ENCODE measurements at places on chromosomes 16 and 17.

DNA sequence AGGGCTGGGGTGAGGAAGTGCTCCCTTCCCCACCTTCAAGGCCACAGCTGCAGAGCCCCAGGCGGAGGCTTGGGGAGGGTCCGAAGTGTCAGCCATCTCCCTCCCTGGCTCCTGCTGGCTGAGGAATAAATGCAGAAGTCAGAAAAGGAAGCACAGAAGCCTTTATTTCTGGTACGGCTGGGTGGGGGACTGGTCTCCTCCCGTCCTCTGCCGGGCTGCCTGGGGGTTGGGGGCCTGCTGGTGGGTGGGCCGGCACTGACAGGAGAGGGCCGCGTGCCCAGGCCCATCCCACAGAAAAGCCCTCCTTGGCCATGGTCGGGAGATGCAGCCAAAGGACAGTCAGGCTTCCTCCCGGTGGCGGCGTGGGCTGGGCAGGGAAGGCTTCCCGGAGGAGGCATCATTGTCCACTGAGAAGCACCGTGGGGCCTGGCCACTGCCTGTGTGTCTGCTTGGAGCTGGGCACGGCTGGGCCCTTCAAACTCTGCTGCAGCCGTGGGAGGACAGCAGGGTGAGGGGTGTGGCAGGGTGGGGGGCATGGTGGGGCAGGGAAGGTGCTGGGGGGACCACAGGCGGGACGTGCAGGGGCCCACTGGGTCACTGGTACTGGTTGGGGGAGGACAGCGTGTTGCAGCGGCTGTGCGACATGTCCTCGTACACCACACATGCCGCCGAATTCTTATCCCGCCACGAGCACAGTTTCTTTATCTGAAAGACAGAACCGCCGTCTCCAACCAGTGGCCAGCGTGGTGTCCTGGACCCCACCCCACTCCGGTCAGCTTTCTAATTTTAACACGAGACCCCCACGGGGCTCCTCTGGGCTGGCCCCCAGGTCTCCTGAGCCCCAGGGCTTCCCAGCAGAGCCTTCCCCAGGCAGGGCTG is 2.4 kb downstream of the CD7 start:
- DNase-seq = no peak

- no peak for DNase-seq
Measured at GRCh38 chr17:48055531-48056245, 7.5 kb downstream of the NFE2L1 start.

DNA sequence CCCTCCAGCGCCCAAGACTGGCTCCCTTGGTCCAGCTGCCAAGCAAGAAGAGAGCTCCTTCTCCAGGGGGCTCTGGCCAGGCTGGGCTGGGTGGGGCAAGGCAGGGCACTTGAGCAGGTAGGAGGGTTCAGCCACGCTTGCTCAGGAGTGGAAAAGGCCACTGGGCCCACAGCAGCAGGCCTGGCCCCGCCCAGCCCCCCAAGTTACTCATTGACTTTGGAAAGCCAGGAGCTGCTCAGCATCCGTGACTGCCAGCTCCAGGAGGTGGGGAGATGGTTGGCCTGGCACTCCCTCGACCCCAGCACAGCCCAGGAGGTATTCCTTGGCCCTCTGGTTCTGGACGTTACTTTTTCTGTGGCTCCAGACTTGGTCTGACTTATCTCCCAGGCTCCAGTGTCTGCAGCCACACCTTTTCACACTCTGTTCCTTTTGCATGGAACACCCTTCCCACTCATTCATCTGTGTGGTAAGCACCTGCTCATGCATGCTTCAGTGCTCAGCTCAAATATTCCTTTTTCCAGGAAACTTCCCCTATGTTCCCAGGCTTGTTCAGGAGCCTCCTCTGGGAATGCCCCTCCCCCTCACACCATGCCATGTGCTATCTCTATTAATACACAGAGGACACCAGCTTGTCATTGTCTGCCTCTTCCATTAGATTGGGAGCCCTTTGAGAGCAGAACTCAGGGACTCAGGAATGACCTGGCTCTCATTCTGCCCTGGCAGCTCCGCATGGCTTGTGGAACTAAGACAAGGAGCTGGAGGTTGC is at the start of gene CDH16:
TSS of gene CDH16 (minus strand) at position 83 of the 766 bp plus-strand sequence. CDS start 820 bp downstream, outside the sequence.
- no peak for DNase-seq

DNA sequence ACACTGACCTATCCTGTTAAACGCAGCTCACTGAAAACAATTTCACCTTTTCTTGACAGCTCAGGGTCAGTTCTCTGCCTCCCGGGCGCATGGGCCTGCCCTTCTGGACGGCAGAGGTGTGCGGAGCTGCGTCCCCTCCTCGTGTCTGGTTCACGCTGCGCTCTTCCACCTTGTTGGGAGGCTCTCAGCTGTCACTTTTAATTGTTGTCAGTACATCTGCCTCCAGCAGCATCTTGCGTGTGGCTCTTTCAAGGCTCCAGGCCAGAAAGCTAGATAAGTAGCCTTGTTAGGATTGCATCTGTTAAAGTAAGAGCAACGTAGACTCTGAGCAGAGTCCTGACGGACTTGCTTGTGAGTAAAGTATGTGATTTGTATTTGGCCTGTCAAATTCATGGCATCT is 59.4 kb downstream of the MGAT5B start:
- DNase-seq = no peak

DNA sequence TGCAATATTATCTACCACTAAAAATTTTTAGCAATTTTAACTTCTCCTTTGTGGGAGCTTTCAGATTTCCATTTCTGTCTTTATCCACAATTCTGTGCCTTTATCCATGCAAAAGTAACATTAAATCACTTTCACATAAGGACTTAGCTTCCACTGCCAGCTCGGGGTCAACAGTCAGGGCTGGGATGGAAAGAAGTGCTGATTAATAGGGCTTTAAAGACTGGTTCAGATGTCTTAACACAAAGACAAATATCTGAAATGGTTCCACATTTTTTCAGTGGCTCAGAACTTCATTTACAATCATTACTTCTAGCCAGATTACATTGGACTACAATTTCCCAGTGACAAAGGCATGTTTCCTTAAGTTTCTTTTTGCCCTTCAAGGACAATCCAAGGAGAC is 191.8 kb upstream of the CPHXL start:
- DNase-seq = no peak

- DNase-seq = peak; percentile 55
Measured at GRCh38 chr17:31487648-31488263, 96.3 kb downstream of the RAB11FIP4 start.

DNA sequence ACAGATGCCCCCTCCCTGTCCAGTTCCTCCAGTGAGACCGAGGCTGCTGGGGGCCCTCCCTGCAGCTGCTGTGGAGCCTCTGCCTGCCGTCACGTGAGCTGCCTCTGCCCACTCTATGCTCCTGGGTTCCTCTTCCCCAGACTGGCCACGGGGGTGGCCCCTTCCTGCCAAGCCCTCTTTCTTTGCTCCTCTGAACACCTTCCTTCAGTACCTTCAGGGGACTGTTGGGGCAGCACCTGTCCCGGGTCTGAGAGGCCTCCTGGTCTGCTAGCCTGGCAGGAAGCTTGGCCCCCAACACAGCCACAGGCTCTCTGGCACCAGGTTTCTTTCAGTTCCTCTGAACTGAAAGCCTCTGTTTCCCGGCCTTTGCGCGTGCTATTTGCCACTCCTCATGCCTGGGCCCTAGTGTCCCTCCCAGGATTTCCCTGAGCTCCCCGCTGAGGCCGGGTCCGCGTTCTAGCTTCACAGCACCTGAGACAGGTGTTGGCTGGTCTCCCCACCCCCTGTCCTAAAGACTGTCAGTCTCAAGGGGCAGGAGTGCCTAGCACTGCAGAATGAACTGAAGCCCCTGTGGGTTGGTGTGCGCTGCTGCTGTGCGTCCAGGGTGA is 6.6 kb upstream of the ATP6V0C start:
- DNase-seq = peak; percentile 47

- DNase-seq = no peak
Measured at GRCh38 chr17:37109731-37110710, 161.3 kb downstream of the AATF start.

DNA sequence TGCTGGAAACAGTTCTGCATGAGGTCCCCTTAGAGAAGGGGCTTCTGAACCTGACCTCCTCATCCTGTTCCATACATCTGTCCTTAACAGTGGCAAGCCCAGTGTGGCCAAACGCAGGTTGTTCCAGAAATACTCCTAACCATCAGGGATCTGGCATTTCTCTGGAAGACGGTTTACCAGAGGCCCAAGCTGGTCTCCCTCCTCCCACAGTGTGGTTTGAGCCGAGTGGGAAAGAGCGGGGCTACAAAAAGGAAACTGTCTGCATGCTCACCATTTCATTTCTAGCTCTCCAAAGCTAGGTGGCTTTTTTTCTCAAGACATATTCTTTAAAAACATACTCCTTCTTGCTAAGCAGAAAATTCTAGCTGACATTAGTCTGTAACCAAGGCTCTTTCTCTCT is 6.0 kb downstream of the MXRA7 start:
- no peak for DNase-seq

Measured in muscle of back (tissue), 13 donors.